ENCODE measurements at places on chromosomes 16 and 17.

GRCh38 chr17:64002658-64003525, 4.7 kb downstream of the PRR29 start:
- DNase-seq = no peak

- no peak for DNase-seq
Observed at GRCh38 chr17:45883063-45883462, 11.3 kb upstream of the MAPT start.

DNA sequence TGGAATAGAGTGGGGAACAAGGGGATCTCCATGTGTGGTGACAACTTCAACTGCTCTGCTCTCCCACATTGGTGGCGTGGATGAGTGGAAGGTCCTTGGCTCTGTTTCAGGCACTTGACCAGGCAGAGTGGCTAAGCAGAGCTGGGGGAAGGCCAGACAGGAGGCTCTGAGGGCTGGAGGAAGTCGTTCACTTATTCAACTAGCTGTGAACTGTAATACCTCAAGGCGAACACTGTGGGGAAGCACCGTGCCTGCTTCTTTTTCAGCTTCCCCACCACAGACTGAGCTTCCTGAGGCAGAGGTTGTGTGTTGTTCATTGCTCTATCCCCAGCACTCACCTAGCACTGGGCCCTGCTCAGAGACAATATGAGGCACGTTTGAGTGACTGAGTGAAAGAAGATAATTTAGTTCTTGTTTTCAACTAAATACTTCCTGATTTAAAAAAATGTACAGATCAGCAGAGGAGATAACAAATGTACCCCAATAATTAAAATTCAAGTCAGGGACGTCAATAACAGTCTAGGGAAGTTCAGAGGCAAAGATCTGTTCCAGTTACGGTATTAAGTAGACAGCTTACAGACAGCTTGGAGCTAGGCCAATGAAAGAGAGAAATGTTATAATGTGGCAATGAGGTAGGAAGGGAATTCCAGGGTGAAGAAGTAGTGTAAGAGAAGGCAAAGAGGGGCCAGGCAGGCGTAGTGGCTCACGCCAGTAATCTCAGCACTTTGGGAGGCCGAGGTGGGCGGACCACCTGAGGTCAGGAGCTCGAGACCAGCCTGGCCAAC, 34.7 kb downstream of the MYO18A start:
- peak; percentile 71 for DNase-seq

DNA sequence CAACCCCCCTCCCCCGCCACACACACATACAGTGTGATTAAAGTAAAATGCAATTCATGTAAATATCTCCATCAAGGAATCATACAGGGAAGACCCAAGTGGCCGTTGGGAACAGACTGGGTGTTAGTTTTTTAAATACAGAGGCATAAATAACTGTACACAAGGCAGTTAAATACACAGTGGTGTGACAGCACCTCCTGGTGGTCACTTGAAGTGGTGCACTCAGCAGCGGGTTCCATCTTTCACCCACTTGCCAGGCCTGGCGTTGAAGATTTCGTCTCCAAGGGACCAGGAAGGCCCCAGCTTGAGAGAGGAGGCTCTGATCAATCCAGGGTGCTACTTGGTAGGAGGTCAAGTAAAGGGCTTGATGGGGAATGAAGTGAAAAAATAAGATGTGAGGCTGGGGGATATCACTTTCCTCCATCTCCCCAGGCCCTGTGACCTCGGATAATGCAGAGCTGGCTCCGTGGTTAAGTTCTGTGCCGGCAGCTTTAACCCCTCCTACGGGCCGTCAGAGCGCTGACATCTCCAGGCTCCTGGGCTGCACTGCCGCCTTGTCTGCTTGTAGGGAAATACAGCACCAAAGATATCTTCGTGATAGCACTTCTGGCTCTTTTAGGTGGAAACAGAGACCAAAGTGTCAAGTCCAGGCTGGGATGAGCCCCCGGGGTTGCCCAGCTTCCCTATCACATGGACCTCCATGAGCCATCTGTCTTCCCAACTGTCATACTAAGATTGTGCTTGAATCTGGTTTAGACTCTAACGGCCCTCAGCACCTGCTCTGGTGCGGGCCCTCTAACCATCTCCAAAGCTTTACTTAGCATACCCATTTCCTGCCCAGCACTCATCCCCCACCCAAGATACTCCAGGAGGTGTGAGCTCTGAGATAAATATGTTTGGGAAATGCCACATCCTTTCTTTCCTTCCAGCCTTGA, 20.7 kb downstream of the LGALS9 start:
- DNase-seq = peak; percentile 42
